ENCODE measurements at places on chromosomes 3 and 15.

DNA sequence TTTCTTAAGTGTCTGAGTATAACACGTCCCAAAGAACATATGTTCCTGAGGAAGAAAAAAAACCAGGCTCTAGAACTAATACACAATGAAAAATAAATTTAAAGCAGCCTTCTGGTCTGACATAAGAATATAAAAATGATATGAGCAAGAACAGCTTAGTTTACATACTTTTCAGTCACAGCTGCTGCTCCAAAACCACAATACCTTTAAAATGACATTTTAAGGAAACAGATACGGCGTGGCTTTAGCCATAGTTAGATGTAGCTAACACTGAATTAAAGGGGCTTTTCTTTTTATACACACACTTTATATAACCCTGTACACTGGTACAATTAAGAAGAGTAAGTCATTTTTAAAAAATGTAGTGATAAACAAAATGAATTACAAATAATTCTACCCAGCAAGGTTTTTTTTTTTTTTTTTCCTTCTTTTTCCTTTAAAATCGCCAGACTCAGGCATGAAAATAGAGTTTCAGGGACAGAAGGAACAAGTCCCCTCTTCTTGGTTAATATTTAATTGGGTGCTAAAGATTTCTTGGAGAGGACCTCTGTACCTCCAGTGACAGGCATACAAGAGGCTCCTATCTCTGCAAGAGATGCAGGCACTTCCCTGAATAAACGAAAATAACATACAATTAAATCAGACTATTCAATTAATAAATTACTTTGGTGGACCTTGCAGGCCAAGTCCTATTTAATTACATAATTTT, 265.6 kb downstream of the FOXP1 start:
- no peak for DNase-seq

DNA sequence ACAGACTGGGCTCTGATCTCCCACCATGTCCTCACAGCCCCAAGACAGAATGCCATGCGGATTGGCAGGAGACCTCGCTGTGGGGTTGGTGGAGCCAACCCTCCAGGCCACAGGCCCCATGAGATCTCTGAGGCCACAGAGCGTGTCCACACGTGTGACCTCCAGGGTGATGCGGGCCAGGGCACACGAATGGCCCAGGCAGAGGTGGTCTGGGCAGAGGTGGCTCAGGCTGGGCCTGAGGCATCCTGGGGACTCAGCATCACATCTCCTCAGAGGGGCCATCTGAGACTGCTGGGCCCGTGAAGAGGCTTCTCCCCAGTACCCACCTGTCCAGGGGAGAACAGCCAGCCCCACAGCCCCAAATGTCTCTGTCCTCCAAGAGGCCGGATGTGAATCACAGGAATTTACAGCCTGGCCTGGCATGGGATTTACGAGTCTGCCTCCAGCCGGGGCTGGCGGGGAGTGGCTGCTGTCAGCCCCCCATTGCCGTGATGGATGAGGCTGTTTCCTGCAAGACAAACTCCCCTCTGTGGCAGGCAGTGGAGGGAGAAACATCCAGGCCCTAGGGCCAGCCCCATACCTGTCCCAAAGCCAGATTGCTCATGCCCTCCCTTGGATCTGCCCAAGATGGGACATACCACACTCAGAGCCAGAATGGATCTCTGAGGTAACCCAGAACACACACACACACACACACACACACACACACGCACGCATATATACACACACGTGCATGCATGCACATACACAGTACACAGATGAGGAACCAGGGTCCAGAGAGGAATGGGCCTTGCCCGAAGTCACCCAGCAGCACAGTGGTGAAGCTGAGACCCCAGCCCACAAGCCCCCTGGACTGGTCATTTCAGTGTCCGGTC, 208.3 kb downstream of the TBC1D2B start:
- no peak for DNase-seq

- no peak for DNase-seq
Observed at GRCh38 chr15:50251638-50252182, 13.8 kb downstream of the HDC start.

DNA sequence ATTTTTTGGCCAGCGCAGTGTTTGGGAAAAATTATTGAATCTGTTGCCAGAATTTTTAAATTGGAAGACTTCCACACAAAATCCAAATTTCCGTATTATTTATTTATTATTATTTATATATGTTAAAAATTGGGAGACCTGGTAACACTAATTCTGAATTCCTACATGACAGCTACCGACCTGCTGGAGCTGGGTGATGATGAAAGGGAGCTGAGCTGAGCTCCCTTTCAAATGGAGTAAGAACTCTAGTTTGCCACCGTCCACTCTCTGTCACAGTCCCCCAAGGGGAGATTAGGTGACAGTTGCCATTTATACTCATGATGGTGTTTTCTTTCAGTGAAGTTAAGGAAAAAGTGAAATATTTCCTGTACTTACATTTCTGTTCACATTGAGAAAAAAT, 1.4 kb downstream of the CRTC3 start:
- DNase-seq: no peak

- DNase-seq: no peak
Observed at GRCh38 chr15:61327019-61327631, 98.0 kb upstream of the RORA start.

GRCh38 chr3:157204431-157204830, 44.5 kb upstream of the CCNL1 start:
- DNase-seq: no peak

- no peak for DNase-seq
Observed at GRCh38 chr3:127213381-127213918, 20.5 kb downstream of the PRR23E start.

DNA sequence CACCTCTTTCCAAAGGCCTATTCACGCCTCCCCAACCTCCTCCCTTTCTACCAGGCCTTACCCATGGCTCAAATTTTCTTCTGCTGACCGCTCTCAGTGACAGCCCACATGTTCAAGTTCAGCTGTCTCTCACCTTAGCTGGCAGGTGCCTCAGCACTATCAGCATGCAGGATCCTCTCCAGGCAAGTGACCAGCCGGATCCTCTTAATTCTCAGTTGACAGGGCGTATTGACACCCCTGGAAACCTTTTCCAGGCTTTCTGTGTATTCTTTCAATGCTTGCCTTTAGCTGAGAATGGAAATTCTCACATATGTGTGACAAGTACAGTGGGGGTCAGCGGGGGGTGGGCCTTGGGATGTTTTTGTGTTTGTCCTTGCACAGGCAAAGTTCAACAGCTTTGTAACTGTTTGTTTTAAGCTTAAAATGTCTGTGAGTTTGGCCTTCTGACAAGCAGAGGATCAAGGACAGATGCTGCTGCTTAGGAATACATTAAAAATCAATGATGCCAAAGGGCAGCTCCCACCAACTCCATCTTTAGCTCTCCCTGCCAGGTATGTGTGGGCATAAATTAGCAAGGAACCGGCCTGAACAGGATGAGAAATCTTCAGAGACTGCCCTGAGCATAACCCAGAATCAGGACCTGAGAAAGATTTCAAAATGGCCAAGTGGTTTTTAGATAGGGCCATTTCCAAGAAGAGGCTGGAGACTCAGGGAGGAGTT, 17.4 kb upstream of the BDH1 start:
- no peak for DNase-seq

DNA sequence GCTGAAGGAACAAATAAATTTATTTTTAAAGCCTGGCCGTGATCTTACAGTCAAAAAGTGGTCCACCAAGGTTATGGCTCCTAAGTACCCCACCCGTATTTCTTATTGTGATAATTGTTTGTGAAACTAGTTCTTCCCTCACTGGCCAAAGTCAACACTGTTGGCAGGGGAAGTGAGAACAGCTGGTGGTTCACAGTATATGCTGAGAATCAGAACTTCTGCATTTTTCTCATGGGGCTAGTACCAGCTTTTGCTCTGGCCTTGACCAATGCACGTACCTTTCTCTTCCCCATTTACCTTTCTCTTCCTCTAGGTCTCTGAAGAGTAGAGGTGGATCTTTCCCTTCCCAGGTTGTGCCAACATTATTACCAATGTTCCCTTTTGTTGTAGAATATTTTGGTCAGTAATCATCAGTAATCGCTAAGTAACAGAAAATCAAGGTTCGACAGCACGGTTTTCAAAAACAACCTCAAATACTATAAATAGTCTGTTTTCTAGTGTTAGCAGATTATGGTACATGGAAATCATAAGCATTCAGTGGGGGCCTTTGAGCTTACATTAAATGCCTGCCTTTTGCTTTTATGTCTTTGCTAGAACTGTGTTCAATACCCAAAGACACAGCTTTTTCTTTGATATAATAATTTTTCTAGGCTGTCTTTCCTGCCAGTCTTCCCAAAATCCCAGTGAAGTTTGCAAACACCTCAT, 268.0 kb downstream of the LPP start:
- no peak for DNase-seq

GRCh38 chr3:43378066-43378935, 92.0 kb downstream of the SNRK start:
- DNase-seq: no peak

DNA sequence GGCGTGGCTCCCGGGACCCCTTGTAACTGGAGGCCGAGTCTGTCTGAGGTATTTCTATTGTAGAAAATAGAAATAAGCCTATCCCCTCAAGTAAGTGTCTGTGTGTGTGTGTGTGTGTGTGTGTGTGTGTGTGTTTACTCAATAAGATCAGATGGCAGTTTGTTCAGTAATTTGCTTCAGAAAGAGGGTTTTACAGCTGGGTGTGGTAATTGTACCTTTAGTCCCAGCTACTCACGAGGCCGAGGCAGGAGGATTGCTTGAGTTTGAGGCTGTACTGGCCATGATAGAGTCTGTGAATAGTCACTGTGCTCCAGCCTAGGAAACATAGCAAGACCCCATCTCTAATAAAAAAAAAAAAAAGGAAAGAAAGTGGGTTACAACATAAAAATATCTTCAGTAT, 8.7 kb downstream of the SPINT1 start:
- no peak for DNase-seq

- DNase-seq: no peak
Observed at GRCh38 chr3:64924961-64925360, 237.2 kb upstream of the ADAMTS9 start.

GRCh38 chr15:76994971-76995945, at the start of gene PSTPIP1:
PSTPIP1 (plus strand) TSS chr15:76995126; CDS start chr15:76995574, 448 bp downstream.
- DNase-seq: peak; percentile 28

GRCh38 chr3:10557781-10558373, 52.5 kb upstream of the ATP2B2 start:
- no peak for DNase-seq

- DNase-seq: no peak
Observed at GRCh38 chr3:123799544-123800361, 84.4 kb downstream of the MYLK start.

- no peak for DNase-seq
Observed at GRCh38 chr15:69780374-69780773, 317.3 kb downstream of the TLE3 start.

- no peak for DNase-seq
Observed at GRCh38 chr3:137062250-137062649, 104.5 kb downstream of the IL20RB start.

- no peak for DNase-seq
Observed at GRCh38 chr3:73529308-73530021, 95.3 kb downstream of the PDZRN3 start.

DNA sequence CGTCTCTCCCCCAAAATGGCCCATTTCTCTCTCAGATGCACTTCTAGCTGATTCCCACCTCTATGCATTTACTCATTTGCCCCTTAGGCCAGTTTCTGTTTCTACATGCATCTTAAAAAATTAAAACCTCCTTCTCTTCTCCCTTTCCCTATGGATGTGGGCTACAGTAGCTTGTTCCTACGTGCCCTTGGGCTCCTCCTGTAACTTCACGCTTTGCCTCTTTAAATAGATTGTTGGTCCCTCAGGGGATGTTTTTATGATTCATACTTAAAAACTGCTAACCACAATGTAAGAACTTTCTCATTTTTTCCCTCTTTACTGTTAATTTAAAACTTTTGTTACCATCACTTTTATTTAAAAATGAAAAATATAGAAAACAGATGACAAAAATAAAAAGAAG, 185.6 kb upstream of the MRPL3 start:
- no peak for DNase-seq

DNA sequence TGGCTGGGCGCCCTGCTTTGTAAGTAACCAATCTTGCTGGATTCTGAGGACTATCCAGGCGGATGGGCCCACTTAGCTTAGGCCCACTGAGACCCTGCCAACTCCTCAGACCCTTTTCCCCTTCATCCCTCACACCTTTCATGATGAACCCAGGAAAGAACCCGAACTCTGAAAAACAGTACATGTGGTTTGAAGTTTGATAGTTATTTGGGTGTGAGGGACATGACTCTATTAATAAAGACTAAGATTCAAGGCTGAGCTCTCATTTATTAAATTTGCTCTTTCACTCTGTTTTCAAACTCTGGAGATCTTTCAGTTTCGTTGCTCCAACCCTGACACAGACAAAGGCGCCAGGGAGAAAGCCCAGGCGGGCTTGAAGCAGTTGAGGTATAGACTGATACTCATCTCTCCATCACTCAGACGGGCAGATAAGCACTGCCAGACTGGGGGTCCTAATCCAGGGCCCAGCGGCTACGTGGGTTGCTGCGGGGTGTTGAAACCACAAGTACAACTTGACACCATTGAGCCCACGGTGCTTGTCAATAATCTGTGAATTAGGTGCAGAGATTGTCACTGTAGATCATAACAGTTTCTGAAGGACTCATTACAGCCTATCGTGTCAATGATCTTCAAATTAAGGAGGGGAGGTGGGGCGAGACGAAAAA, 7.2 kb upstream of the SOX2 start:
- DNase-seq: no peak

DNA sequence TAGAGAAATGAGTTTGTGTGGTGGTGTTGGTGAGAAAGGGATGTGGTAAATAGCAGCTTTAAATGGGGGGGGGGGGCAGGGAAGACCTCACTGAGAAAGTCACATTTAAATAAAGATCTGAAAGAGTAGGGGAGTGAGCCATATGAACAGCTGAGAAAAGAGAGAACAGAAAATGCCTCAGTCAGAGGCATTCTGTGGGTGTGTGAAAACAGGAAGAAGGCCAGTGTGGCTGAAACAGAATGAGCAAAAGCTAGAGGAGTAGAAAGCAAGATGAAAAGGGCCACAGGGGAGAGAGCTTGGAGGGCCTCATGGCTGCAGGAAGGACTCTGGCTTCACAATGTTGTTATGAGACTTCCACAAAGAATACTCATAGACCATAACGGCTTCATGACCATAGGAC, 783.3 kb downstream of the ZPLD1 start:
- no peak for DNase-seq

- no peak for DNase-seq
Observed at GRCh38 chr3:101072300-101072699, 79.1 kb upstream of the ABI3BP start.

GRCh38 chr15:68494573-68495110, 62.7 kb upstream of the ITGA11 start:
- no peak for DNase-seq

- no peak for DNase-seq
Observed at GRCh38 chr3:177694316-177694715, 497.0 kb upstream of the TBL1XR1 start.

Data from anterior cingulate cortex (tissue), 58 donors.